ENCODE measurements at places on chromosomes 1 and 21.
A peak's percentile ranks its signal among the peaks of the same experiment; 100 is the strongest.

- no peak for DNase-seq
These were observed 43.5 kb downstream of the MAST2 start for GRCh38 chr1:45846931-45847330.

DNA sequence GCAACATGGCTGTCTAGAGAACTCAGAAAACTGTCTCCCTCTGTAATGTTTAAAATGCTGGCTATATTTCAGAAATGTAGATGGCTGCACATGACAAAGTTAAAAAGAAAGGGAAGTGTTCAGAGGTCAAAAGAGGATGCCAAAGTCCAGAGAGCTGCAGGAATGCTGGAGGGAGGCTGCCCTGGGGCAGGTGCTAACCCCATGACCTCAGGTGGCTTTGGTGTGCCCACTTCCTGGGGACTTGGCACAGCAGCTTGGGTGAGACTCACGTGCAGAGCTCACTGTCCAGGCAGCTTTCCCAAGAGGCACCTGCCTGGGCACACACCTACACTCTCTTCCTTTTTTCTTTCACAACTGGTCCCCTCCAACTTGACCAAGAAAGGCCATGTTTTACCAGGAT is 256.4 kb downstream of the KCNJ6 start:
- no peak for DNase-seq

DNA sequence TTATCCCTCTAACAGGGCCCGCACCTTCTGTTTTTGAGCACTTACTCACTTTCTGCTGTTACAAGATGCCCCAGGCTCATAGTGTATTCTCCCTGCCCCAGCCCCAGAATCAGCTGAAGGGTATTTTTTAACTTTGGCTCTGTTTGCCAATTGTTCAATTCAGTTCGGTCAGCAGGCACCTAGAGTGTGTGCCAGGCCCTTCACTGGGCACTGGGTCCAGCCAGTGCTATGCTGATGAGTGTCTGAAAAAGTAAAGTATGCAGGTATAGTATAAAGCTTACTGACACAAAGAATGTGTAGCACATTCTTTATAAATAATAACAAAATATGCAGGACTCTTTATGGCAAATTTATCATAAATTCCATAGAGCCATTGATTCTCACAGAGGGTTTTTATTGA is 35.0 kb downstream of the FHAD1 start:
- no peak for DNase-seq

DNA sequence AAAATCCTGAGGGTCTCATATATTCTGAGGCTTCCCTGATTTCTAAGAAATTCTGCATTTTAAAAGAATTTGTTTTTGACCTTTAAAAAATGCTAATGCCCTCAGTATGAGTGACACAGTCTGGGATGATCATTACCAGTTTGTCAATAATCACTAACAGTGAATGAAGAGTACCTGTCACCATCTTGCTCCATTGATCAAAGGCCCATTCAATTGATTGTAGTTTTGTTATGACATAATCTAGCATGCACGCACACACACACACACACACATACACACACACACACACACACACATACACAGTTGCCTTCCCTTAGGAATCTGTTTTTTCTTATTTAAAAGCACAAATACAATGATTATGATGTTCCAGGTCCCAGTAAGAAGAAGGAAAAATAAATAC is 250.4 kb downstream of the NFIA start:
- DNase-seq, result no peak

DNA sequence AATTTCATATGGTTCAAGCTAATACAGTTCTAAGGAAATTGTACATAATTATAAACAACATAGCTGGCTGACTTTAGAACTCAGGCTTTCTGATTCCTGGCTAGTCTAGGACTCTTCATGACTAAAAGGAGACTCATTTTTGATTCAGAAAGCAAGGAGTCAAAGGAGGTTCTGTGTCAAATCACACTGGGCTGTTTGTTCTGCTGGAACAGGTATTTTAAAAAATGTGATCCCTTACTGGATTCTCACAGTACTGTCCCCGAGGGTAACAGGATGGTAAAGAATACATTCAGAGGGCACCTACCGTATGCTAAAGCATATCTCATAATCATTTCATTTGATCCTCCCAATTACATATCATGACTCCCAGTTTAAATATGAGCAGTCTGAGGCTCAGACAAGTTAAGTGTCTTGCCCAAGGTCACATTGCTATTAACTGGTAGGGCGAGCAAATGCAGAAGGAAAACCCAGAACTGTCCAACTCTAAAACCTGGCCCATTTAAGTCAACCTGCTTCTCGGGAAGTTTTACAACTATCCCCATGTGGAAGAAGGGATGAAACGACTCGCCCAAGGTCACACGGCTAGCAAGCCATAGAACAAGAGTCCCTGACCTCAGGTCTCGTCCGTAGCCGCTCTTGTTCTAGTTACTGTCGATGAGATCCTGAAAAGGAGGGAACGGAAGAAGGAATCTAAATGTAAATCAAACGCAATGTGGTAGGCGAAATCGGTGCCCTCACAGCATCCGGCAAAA is 675 bp downstream of the MYSM1 start:
- no peak for DNase-seq

DNA sequence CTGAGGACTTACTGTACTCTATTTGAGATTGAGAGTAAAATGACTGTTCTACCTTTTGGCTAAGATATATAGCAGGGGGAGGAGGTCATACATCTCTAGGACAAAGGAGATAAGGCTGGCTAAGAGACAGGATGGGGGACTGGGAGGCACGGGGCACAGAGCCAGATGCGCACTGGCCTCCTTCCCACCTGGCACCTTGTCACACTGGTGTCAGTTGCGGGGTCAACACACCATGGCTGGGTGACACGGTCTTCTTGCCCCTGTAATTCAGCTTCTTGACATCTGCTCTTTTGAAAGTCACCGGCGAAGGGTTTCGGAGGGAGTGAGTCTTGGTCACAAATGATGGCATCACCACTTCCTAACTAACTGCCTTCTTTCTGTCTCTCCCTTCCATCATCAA is 177.3 kb downstream of the ZSCAN20 start:
- no peak for DNase-seq

DNA sequence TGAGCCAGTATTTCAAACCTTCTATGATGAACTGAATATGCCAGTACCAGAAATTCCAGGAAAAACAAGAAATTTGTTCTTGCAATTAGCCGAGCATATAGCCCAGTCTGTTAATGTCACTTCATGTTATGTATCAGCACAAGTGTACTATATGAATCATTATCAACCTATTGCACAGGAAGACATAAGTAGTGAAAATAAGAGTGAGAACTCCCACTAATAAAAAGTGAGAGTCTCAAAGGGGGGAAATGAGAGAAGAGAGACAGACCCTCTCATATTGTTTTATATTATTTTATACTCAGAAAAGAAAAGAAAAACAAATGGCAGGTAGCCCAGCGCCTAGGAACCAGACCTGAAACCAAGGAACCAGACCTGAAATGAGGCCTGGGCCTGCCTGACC is 16.2 kb downstream of the JMJD4 start:
- DNase-seq, result no peak

GRCh38 chr1:61504305-61504704 is 220.6 kb downstream of the TM2D1 start:
- no peak for DNase-seq

GRCh38 chr1:208683141-208683540 is 439.0 kb upstream of the PLXNA2 start:
- DNase-seq, result no peak

GRCh38 chr1:229579059-229579673 is 20.7 kb upstream of the ABCB10 start:
- DNase-seq, result peak; percentile 56

DNA sequence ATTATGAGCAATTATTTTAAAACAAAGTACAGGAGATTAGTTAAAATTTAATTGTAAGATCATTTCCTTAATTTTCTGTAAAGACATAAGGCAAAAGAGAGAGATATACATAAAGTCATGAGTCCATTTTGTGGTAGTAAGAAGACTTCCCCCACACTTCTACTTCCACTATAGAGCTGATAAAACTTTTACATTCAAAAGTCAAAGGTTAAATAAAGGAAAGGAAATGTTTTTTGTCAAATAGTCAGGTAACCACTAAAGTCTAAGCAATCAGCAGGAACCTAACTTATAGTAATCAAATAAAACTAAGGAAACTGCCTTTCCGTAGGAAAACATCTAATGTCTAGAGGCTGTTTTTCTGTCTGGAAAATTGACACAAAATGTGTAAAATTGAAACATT is 110.9 kb downstream of the DENND1B start:
- no peak for DNase-seq

DNA sequence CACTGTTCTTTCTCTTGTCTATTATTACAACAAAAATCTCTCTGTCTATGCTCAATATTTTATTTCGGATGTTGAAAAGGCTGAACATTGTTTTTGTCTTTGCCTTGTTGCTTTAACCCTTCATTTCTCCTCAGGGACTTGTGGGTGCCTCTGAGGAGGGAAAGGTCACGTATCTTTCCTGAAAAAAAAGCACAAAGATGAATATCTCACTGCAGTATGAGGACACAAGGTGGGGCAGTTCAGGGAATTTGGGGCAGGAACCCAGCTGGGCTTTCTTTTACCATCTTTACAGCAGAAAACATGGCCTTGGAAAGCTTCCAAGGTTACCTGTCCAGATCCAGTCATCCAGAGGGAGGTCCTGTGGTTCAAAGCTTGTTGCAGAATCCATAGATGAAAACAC is 99.1 kb upstream of the LPGAT1 start:
- DNase-seq, result no peak

DNA sequence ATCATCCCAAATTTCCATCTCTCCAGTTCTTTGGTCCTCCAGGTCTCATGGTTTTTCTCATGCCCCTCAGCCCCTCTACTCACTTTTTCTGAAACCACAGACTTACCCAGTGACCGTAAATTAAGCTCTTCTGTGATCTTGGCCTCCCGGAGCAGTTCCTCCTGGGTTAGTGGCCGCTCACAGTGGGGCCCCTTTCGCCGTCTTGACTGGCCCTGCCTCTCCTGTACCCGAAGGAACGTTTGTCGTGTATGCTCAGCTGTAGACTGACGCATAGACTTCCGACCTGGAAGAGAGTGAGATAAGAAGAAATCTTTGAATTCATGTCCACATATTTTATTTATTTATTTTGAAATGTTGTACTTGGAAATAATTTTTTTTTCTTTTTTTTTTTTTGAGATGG is 5.8 kb downstream of the VPS72 start:
- DNase-seq, result no peak

- no peak for DNase-seq
These were observed 43.5 kb downstream of the LGR6 start for GRCh38 chr1:202237052-202237451.

- DNase-seq, result no peak
These were observed 92.6 kb downstream of the PCBP3 start for GRCh38 chr21:45736042-45736689.

DNA sequence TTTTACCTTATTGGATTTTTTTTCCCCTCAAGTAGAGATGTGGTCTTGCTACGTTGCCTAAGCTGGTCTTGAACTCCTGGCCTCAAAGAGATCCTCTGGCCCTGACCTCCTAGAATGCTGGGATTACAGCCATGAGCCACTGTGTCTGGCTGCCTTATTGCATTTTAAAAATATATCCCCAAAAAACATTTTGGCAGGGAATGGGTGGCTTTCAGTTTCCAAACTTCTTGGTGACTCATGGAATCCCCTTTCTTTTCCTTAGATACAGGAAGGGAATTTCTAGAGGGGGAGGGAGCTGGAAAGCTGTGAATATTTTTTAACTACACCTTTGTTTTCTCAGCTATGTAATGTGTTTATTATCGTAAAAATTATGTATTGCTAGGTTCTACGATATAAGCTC is 73.3 kb downstream of the SNRPE start:
- DNase-seq, result no peak

- DNase-seq, result no peak
These were observed 64.6 kb downstream of the CAMK2N1 start for GRCh38 chr1:20421441-20421840.

DNA sequence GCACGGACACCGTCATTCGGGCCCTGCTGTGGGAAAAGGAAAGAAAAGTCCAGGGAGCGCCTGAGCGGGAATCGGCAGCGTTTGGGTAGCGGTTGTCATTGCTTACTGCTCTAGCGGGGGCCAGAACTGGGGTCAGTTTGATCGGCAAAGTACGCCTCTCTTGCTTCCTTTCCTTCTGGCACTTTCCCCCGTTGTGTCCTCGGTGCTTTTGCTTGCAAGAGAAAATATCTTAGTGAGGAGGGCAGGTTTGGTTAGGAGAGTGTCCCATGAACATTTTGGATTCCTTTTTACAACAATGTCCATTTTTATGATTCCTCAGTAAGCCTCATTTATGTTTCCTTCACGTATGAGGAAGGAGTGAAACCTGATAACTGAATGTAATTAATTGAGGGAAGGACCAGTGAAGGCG is 670 bp downstream of the ST3GAL3 start:
- no peak for DNase-seq

- no peak for DNase-seq
These were observed 71.9 kb downstream of the HIVEP3 start for GRCh38 chr1:41846625-41847405.

- DNase-seq, result no peak
These were observed 15.7 kb upstream of the WDTC1 start for GRCh38 chr1:27218736-27219135.

DNA sequence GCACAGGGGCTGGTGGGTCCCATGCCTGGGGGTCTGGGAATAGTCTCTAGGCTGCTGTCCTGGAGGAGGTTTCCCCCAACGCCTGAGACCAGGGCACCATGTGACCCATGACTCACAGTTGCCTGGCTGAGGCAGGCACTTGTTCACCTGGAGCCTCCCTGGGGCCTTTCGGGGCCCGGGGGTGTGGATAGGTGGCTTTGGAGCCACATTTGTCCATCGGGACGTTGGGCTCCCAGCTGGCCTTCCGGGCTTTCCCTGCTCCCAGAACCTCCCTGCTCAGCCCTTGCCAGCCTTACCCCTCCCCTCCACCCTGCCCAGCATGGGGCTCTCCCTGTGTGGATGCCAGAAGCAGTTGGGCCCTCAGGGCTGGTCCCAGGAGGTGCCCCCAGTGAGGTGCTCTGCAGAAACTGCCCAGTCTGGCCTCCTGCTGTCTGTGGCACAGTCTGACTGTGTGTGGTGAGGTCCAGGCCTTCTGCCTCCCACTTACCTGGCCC is 14.2 kb downstream of the COL6A1 start:
- DNase-seq, result no peak

DNA sequence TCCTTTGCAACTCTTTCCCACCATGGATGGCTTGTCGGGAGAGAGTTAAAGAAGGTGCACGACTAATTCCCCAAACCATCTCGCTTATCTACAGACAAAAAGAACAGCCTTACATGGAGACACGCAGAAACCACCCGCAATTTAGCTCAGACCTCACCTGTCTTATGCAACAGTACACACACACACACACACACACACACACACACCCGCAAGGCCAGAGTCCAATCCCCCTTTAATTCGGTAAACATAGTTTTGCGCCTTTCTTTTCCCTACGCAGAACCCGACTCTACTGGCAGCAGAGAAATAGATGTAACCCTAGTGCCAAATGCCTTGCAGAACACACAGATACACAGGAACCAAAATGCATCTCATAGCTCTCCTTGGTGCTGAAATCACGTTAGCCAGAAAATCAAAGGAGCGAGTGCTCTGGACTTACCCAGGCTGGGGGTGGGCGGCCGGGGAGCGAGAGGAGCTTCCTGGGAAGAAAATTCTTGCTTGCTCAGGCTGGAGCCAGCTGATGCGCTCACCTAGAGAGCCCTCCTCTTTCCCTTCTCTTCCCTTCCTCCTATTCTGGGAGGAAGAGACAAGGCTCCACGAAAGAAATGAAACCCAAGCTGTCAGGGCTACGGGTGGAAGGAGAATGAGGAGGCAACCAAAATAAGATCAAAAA is 470 bp downstream of the TNR start:
- no peak for DNase-seq

Data from NCI-H187 (cell line).